ENCODE measurements at places on chromosomes 2 and 18. TPM values are rescaled to one million over a fixed set of nuclear protein-coding genes. Genes with fewer than 3 reads are reported as not detected.

Gene SFXN5
- total RNA-seq, result 10.2 TPM

Gene UGT1A8
- total RNA-seq, result 0.71 TPM

Gene EIF2AK3
- total RNA-seq, result 35.8 TPM

Gene TMEM247
- total RNA-seq, result not detected

Gene LHCGR
- not detected for total RNA-seq

Gene TSPYL6
- not detected for total RNA-seq

Gene RAPGEF4
- 1.9 TPM for total RNA-seq

Gene TCF23
- not detected for total RNA-seq

Gene NT5DC4
- total RNA-seq, result not detected

Gene COL3A1
- 5,666 TPM for total RNA-seq

Gene LRRC30
- total RNA-seq, result not detected

Gene DHX57
- 21.6 TPM for total RNA-seq

Gene ASTL
- total RNA-seq, result not detected

Gene AFF3
- total RNA-seq, result 0.71 TPM

Gene MYCN
- not detected for total RNA-seq

Gene C18orf32
- total RNA-seq, result 4.4 TPM

Gene GULP1
- 70.3 TPM for total RNA-seq

Gene FAM237A
- not detected for total RNA-seq

Gene CWC22
- 15.8 TPM for total RNA-seq

Gene VWA3B
- total RNA-seq, result 0.09 TPM

Gene POTEJ
- not detected for total RNA-seq

Gene CYP27A1
- total RNA-seq, result 17.1 TPM

Gene ATG9A
- total RNA-seq, result 31.1 TPM

Gene CNDP1
- not detected for total RNA-seq

Gene OSR1
- 36.5 TPM for total RNA-seq

Gene ZNF804A
- total RNA-seq, result 2.0 TPM

Gene CCDC150
- total RNA-seq, result 1.9 TPM

Gene CKAP2L
- total RNA-seq, result 0.74 TPM

Gene SCN1A
- total RNA-seq, result 0.28 TPM

Gene SERPINB12
- total RNA-seq, result not detected

Gene ETAA1
- 14.1 TPM for total RNA-seq

Gene SPATA3
- total RNA-seq, result not detected

Gene DLX2
- total RNA-seq, result not detected

Gene DNMT3A
- total RNA-seq, result 13.5 TPM

Gene MERTK
- 0.14 TPM for total RNA-seq

Gene CMPK2
- 0.43 TPM for total RNA-seq

Gene IL18R1
- total RNA-seq, result 1.5 TPM

Gene CCDC88A
- 23.6 TPM for total RNA-seq

Gene SP140
- total RNA-seq, result under 0.01 TPM

Gene SFTPB
- not detected for total RNA-seq

Gene CABLES1
- total RNA-seq, result 9.4 TPM

Gene DNAH6
- total RNA-seq, result 0.09 TPM

Gene DLGAP1
- 0.14 TPM for total RNA-seq

Gene C18orf54
- total RNA-seq, result 1.3 TPM

Gene TEX44
- not detected for total RNA-seq

Gene AKAIN1
- total RNA-seq, result not detected

Gene TMEM200C
- 0.14 TPM for total RNA-seq

Gene MC2R
- not detected for total RNA-seq

Gene CD226
- total RNA-seq, result 0.85 TPM

Gene IKZF2
- 5.1 TPM for total RNA-seq

Measured in smooth muscle cell of bladder (primary cell).